ENCODE measurements at places on chromosomes 6 and 20.

DNA sequence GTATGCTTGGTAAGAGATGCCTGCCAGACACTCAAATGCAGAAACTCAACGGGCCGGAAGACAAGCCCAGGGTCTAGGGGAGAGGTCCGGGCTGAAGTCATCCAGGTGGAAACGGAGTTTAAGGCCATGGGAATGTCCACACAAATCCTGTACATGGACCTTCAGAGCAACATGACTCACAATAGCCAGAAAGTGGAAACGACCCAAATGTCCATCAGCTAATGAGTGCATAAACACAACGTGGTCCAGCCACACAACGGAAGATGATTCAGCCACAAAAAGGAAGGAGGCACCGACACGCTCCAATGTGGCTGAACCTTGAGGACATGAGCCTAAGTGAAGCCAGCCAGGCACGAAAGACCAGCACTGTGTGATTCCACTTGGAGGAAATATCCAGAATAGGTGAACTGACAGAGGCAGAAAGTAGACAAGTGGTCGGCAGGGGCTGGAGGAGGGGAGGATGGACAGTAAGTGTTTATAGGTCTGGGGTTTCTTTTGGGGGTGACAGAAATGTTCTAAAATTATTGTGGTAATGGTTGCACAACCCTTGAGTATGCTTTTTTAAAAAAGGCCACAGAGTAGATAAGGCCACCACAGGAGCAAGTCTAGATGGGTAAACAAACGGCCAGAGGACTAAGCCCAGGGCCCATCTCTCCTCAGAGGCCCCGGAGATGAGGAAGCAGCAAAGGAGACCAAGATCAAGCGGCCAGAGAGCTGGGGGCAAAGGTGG is 105.6 kb downstream of the PREX1 start:
- no peak for DNase-seq

GRCh38 chr6:157755746-157756411 is 67.2 kb upstream of the SNX9 start:
- DNase-seq: no peak

DNA sequence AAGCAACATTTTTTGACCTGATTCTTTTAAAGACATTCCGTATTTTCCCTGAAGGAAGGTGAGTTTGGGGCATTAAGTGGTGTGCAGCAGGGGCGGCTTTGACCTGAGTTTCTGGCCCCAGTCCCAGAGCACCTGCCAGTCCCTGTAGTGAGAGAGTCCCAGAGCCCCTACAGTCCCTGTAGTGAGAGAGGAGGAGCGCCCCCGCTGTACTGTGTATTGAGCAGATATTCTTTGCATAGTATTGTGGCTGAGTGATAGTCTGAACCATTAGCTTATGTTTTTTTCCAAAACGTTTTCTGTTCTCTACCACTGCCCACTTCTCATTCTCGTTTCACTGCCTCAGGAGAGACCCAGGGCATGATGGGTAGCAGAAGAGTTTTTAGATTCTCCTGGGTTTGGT is 17.2 kb upstream of the SH3BGRL2 start:
- no peak for DNase-seq

GRCh38 chr20:23114018-23114417 is 27.9 kb upstream of the CD93 start:
- no peak for DNase-seq

GRCh38 chr6:44641344-44642031 is 254.0 kb downstream of the CDC5L start:
- peak; percentile 59 for DNase-seq

DNA sequence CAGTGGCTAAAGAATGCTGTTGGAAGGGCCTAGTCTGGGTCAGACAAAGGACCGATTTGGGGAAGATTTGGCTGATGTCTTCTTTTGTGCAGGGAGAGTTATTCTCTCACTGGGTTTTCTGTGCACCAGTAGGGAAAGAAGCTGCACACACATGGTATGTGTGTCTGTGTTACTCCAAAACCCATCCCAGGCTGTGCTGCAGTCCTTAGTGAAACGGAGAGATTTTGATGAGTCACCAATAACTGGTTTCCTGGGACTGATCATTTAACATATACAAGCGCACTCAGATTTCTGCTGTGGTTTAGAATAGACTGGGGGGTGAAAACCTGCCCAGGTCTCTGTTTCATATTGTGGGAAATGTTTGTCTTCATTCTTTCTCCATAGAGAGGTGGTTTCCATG is 1049.8 kb downstream of the KIF16B start:
- DNase-seq: no peak

DNA sequence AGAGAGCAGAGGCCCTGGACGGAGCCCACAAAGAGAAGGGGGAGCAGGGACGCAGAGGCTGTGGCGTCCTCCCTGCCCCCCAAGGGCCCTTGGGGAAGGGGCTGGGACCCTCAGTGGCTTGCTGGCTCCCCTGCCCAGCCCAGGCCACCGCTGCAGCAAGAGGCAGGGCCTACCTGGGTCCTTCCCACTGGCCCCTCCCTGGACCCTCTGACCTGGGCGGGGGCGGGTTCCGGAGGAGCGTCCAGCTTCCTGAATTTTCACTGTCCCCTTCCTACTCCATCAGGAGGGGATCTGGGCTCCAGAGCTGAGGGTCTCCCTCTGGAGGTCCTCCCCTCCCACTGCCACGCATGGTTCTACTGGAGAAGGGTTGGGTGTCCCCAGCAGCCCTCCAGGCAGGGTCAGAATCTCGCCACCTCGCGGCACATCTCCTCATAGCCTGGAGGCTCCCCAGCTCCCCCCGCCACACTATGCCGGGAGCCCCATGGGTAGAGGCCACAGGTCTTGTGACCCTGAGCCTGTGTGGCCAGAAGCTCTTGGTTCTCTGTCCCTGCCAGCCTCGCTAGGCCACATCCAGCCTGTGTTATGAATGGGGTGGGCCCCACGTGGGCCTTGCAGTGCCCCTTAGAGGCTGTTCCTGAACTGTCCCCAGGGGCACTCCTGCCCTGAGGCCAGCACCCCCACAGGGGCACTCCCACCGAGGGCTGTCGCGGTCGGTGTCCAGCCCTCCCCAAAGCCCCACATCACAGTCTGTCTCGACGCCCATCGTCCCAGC is 1.0 kb upstream of the SOX18 start:
- no peak for DNase-seq

GRCh38 chr6:86934365-86934764 is 3.0 kb upstream of the HTR1E start:
- DNase-seq: no peak

GRCh38 chr6:130183271-130184222 is 39.2 kb downstream of the SAMD3 start:
- no peak for DNase-seq

- no peak for DNase-seq
Measured at GRCh38 chr20:20334489-20334888, 33.4 kb upstream of the INSM1 start.

GRCh38 chr20:32075534-32075933 is 23.5 kb downstream of the HCK start:
- no peak for DNase-seq

All from epithelial cell of esophagus (primary cell).